ENCODE measurements at places on chromosomes 1 and 21.

DNA sequence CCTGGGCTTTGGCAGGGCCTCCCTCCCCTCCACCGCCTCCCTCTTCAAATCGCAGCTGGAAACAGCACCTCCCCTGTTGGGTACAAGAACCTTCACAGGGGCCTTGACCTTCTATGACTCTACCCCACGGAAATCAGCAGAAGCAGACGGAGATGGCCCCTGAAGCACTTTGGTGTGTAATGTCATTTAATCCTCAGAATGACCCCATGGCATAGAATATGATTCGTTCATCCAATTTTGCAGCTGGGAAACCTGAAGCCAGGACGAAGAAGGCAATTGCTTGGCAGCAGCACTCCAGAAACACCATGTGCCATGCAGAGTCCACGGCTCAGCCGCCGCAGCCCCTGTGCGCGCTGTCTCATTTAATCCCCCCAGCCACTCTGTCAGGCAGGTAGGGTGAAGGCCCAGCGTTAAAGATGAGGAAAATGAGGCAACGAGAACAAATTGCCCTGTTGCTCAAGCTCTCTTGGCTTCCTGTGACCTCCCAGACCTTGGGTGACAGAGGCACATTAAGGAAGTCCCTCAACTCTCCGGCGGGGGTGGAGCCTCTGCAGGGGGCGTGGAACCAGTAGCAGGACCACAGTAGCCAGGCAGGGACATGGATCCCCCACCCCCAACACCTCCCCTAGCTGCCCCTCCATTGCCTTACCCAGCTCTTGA lies 25.8 kb upstream of the LAPTM5 start:
- DNase-seq = no peak

DNA sequence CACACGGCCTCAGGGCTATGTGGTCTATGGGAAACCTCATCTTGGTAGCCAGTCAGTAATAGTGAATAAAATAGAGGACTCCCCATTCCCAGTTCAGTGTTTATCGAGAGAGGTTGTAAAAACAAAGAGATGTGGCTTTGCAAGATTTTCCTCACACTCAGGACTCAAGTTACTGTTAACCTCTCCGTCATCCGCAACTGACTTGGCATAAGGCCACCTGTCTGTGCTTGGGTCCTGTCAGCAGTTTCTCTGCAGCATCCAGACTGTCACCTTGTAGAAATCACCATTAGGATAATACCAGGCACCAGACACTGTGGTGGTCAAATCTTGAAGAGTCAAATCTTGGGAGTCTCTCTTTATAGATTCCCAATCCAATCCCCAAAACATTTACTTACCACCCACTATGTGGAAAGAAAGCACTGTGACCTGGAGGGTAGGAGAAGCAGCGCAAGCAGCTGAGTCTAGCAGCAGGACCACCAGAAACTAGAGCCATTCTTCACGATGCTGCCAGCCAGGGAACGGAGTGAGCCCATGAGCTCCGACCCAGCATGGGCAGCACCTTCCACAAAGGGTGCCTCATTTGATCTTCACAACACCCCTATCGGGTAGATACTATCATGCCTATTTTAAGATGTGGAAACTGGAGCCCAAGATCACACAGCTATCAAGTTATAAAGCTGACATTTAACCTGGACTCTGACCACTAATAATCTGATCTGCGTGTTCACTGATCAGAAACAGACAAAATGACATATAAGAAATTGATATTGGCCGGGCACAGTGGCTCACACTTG lies 5.6 kb upstream of the GPR25 start:
- DNase-seq = no peak

GRCh38 chr21:29233611-29234540 lies 64.8 kb upstream of the BACH1 start:
- no peak for DNase-seq

GRCh38 chr1:65725064-65725463 lies 67.6 kb upstream of the PDE4B start:
- no peak for DNase-seq

DNA sequence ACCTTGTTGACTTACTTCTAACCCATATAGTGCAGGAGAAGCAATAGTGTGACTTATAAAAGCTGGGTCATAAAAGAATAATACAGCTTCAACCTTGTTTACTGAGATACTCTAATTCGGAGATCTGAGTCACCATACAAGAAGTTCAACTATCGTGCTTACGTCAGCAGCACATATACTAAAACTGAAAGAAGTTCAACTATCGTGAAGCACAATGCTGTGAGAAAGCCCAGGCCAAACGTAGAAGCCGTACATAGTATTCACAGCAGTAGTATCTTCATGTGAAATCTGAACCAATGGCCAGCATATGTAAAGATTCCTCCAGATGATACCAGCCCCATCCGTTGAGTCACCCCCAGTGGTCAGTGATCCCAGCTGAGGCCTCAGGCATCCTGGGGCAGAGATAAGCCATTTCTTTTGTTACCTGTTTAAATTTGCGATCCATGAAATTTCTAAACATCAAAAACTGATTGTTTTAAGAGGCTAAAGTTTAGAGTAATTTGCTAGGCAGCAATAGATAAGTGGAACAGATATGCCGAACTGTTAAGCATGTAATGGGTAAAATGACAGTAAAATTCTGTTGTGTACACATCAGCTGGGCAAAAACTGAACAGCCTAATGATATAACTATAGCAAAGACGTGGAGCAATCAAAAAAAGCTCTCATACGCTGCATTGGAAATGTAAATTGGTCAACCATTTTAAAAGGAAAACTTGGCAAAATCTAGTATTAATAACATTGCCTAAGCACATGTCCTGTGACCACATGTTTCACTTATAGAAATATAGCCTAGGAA lies 53.9 kb upstream of the SAMD13 start:
- no peak for DNase-seq

Measured in right renal cortex interstitium (tissue), 3 donors.